ENCODE measurements at places on chromosomes 5 and 9. TPM values are rescaled to one million over a fixed set of nuclear protein-coding genes. Genes with fewer than 3 reads are reported as not detected.

POC5 gene
- 6.4 TPM for total RNA-seq

PPP3R2 gene
- not detected for total RNA-seq

HCN1 gene
- not detected for total RNA-seq

PCDHB15 gene
- 0.05 TPM for total RNA-seq

CPEB4 gene
- 7.0 TPM for total RNA-seq

ABCA1 gene
- total RNA-seq = 2.0 TPM

GFRA3 gene
- total RNA-seq = not detected

NR2F1 gene
- 19.7 TPM for total RNA-seq

WNT8A gene
- not detected for total RNA-seq

FCN1 gene
- total RNA-seq = not detected

PCDH1 gene
- 108 TPM for total RNA-seq

IFNB1 gene
- total RNA-seq = not detected

LHX6 gene
- total RNA-seq = not detected

TSSK1B gene
- not detected for total RNA-seq

All from HT-29 (cell line).